ENCODE measurements at places on chromosomes 16 and 17.

DNA sequence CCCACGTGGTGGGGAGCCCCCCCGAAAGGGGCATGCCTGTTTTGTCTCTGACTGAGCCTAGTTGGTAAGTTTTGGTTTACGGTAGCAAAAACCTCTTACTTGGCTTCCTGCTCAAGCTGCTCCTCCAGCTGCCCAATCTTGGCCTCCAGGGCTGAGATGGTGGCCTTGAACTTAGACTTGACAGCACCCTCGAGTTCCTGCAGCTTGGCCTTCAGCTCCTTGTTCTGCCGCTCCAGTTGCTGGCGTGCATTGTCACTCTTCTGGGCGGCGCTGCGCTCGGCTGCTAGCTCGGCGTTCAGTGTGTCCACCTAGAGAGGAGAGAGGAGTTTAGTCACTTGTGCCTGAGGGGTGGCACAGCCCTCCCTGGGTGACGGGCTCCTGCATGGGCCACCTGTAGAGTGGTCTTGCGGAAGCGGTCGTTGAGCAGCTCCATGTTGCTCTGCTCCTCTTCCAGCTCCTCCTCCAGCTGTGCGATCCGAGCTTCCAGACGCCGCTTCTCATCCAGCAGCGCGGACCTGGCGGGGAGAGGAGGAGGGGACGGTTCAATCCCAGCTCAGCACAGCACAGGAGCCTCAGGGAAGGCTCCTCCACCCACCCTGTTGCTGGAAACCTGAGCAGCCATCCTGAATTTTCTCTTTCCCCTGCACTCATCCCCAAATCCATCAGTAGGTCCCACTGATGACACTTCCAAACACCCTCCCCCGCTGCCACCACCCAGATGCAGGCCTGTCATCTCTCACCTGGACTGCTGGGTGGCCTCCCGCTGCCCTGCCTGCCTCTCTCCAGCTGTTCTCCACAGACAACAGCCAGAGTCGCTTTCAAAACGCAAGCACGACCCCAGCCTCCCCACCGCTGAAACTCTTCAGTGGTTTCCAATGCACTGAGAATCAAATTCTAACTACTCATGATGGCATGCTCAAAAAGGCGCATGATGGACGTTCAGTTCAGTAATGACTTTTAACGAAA, 44.6 kb downstream of the NDEL1 start:
- no peak for DNase-seq

- no peak for DNase-seq
Observed at GRCh38 chr17:66652840-66653507, 181.9 kb upstream of the CACNG5 start.

- no peak for DNase-seq
Observed at GRCh38 chr16:10520869-10521578, 59.4 kb downstream of the EMP2 start.

DNA sequence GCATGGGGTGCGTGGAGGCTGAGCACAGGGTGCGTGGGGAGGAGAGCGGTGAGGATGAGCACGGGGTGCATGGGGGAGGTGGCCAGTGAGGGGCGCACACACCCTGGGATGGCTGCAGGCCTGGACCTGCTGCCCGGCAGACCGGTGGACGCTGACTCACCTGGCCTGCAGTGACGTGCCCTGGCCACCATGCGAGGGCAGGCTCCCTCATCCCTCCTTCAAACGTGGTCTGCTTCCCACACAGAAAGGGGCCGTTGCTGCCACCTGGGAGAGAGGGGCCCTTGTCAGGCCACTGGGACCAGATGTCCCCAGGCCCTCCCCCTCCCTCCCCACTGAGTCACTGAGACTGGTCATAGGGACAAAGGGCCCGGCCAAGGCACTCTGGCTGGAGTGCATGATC, 20.1 kb upstream of the APRT start:
- no peak for DNase-seq

GRCh38 chr17:15185625-15185991, 79.5 kb downstream of the PMP22 start:
- DNase-seq, result no peak

DNA sequence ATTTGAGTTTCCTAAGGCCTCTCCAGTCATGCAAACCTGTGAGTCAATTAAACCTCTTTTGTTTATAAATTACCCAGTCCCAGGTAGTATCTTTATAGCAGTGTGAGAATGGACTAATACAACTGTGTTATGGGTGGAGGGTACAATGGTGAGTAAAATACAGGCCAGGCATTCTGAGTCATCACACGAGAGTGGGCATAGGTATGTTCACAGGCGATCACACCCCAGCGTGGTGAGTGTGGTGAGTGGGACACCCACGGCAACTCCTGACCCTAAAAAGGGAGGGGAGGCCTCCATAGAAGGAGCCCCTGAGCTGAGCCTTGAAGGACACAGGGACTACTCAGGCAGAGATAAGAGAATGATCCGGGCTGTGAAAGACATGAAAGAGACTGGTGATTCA, 22.6 kb upstream of the MAPT start:
- DNase-seq, result no peak

GRCh38 chr16:85759136-85759535, 8.2 kb upstream of the C16orf74 start:
- DNase-seq, result peak; percentile 69

- no peak for DNase-seq
Observed at GRCh38 chr16:17557949-17558348, 87.2 kb upstream of the XYLT1 start.
